Right cardiac atrium (tissue), 5 donors: ENCODE measurements at places on chromosomes 4 and X. TPM values are rescaled to one million over a fixed set of nuclear protein-coding genes. Genes with fewer than 3 reads are reported as not detected.

Gene ADH1C
- 4.3 TPM for polyA plus RNA-seq

Gene FAT4
- 2.8 TPM for polyA plus RNA-seq

Gene POF1B
- polyA plus RNA-seq, result 6.9 TPM

Gene NXF3
- polyA plus RNA-seq, result 0.50 TPM

Gene ANOS1
- polyA plus RNA-seq, result 1.8 TPM

Gene LUZP4
- polyA plus RNA-seq, result not detected

Gene MFAP3L
- 1.3 TPM for polyA plus RNA-seq

- DNase-seq, result no peak
These were observed 44.2 kb upstream of the ADAM29 start for GRCh38 chr4:174873931-174874330.

DNA sequence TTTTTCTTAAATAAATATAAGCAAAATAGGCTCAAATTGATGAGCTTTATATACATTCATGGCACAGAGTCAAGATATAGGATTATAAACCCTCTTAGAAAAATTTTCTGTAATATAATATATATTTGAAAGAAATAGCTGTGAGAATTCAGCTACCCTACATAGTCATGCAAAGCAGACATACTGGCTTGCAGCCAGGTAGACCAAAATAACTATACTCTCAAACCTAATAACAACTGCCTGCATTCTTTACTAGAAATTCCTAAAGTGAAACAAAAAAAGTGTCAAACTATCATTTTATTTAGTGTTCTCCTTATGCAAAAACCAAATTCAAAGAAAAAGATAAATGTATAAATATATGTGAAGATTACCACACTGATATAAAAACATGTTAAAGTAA lies 1390.2 kb downstream of the C4orf33 start:
- DNase-seq, result no peak

- DNase-seq, result no peak
These were observed 12.1 kb upstream of the ARSF start for GRCh38 chrX:3029129-3029528.

DNA sequence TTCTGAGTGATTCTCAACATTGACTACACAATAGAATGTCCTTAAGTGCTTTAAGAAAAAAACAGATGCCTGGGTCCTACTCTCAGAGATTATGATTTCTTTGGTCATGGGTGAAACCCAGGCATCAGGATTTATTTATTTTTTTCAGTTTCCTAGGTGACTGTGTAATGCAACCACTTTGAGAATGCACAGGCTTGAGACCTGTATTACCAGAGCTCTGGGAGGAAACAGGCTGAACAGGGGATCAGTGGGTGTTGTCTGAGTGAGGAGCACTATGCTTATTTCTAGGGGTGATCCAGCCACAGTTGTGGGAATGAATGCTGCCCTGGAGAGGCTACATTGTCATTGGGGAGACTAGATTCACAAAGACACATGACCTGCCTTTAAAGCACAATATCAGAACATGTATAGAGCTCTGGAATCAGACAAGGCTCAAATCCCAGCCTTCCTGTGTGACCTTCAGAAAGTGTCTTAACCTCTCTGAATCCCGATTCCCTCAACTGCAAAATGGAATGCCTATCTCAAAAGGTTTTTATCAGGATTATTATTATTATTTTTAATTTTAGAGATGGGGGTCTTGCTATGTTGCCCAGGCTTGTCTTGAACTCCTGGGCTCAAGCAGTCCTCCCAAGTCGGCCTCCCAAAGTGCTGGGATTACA lies 61.6 kb upstream of the PRPS1 start:
- DNase-seq, result no peak

- DNase-seq, result no peak
These were observed 1.0 kb upstream of the CLDN22 start for GRCh38 chr4:183321079-183321478.

- DNase-seq, result no peak
These were observed 181.5 kb downstream of the GC start for GRCh38 chr4:71602289-71602900.

DNA sequence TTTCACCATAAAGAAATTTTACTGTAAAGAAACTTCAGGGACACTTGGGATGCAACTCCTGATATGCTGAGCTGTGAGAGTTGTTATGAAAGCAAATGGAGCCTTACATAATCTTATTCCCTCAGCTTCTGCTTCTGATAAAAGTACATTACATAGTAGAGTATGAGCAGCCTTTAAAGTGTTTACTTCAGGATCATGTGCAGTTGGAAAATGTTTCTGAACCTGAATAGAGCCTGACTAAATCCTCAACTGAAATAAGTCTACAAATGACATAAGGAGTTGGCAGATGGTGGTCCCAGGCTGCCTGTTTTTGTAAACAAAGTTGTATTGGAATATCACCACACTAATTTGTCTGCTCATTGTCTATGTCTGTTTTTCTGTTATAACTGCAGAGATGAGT lies 19.3 kb downstream of the RASSF6 start:
- DNase-seq, result no peak

DNA sequence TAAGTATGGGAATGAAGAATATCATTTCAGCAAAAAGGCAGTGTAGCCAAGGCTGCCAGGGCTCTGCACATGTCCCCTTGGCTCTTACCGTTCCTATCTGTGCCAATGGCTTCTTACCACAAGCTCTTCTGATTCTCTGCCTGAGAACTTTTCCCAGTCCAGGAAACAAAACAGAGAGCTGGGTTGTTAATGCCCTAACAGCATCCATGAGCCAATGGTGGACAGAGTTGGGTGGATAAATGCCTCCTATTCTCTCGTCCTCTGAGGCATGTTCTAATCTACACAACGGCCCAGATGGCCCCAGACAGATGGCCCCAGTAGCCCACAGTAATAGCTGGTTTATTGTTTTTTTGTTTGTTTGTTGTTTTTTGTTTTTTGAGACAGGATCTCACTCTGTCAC lies 28.0 kb downstream of the SCD5 start:
- no peak for DNase-seq

DNA sequence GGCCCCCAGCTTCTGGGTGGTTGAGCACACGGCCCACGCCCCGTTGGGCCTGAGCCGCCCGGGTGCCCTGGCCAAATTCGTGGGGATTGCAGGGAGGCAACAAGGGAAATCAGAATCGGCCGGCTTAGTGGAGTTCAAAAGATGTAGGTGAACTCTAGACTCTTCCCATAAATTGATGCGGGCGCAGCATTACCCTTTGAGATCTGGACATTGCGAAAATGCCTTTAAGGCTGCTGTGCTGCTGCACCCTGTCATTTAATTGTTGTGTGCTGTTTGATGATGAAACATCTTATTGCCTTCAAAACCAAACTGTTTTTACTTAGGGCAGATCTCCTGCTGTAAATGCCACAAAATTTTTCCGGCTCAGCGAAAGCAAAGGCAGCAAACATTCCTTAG lies 409 bp upstream of the MPP1 start:
- no peak for DNase-seq

DNA sequence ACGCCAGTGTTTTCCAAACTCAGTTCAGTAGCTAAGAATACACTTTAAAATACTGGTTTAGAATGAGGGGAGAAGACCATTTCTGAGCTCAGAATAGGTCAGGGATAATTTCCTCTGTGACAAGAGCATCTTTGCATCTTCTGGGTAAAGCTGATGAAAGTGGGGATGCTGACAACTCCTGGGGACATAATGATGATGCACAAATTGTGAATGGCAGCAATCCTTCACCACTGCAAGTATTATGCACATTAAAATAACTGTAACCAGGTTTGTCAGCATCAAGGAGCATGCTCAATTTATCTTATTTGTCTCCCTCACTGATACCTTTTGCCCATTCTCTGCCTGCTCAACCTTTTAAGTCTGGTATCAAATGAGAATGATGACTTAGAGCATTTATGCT lies 248.2 kb downstream of the EPHA5 start:
- no peak for DNase-seq

- no peak for DNase-seq
These were observed 176.4 kb downstream of the SNCA start for GRCh38 chr4:89660444-89661172.

DNA sequence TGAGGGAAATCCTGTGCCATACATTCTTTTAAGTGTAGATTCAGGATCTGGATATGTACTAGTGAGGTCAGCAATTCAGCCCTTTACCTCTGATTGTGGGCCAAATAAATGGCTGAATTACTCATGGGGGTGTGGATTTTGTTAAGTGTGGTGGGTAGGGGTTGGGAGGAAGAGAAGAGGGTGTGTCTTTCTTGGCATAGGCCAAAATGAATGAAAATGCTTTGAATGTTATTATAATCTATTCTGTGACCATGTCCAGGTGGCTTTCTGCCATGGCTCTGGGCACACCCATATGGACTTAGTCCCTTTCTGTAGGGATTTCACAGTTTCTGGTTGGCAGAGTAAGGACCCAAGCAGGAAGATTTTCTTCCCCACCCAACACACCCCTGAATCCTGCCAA lies 244.3 kb downstream of the CBR4 start:
- peak; percentile 66 for DNase-seq

GRCh38 chr4:37463033-37463856 lies 218.7 kb downstream of the NWD2 start:
- DNase-seq, result no peak

DNA sequence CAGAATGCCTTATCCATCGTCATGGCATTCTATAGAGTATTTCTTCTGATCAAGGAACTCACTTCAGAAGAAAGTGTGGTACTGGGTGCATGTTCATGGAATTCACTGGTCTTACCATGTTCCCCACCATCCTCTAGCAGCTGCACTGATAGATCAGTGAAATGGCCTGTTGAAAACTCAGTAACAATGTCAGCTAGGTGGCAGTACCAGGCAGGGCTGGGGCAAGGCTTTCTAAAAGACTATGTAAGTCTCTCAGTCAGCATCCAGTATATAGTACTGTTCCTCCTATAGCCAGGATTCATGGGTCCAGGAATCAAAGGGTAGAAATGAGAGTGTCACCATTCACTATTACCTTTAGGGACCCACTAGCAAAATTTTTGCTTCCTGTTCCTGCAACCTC lies 15.8 kb upstream of the LDB2 start:
- DNase-seq, result no peak

DNA sequence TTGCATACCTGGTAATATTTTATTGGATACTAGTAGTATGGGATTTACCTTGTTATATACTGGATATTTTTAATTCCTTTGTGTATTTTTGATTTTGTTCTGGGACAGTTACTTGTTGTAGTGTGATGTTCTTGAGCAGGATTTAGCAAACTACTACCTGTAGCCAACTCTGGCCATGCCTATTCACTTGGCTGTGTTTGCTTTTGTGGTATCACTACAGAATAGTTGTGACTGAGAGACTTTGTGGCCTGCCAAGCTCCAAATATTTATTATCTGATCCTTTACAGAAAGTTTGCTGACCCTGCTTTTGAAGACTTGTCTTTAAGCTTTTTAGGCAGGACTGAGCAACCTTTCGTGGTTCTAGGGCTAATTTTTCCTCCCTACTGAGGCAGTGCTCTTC lies 17.8 kb downstream of the ZCCHC4 start:
- DNase-seq, result no peak

GRCh38 chr4:41363384-41363981 lies 106.8 kb downstream of the UCHL1 start:
- peak; percentile 53 for DNase-seq

DNA sequence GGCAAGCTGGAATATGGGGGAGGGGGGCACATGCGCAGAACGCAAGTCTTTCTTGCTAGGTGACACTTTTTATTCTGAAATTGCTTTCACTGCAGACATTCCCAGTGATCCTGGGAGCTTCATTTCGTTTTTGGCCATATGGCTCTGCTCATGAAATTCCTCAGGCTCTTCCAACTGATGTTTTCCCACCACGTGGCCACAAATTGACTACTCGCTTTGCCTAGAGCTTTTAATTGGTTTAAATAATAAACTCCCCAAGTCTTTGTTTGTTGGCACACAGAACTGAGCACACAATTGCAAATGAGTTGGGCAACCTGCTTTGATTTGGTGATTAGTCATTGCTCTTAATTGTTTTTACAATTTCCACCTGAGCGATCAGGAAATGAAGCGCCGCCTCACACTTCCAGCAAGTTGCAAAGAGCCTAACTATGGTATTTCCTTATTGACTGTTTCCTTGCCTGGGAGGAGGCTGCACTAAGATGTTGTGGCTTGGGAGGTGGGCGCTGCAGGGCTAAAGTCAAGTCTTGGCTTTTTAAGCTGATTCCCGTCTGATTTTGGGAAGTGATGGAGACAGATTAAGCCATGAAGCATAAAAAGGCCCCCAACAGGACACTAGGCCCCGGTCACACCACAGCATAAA lies 282.5 kb downstream of the ZIC3 start:
- no peak for DNase-seq

GRCh38 chr4:134624365-134624764 lies 422.8 kb upstream of the PABPC4L start:
- DNase-seq, result no peak

DNA sequence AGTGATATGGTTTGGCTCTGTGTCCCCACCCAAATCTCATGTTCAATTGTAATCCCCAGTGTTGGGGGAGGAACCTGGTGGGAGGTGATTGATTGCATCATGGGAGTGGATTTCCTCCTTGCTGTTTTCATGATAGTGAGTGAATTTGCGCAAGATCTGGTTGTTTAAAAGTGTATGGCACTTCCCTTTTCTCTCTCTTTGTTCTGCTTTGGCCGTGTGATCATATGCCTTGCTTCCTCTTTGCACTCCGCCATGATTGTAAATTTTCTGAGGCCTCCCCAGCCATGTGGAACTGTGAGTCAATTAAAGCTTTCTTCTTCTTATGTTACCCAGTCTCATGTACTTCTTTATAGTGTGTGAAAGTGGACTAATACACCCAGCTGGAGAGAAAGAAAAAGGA lies 113.0 kb upstream of the AADAT start:
- no peak for DNase-seq

- peak; percentile 46 for DNase-seq
These were observed 626 bp downstream of the JADE3 start for GRCh38 chrX:46912603-46913491.

GRCh38 chrX:153947009-153947769 lies 2.7 kb upstream of the RENBP start:
- DNase-seq, result peak; percentile 87

DNA sequence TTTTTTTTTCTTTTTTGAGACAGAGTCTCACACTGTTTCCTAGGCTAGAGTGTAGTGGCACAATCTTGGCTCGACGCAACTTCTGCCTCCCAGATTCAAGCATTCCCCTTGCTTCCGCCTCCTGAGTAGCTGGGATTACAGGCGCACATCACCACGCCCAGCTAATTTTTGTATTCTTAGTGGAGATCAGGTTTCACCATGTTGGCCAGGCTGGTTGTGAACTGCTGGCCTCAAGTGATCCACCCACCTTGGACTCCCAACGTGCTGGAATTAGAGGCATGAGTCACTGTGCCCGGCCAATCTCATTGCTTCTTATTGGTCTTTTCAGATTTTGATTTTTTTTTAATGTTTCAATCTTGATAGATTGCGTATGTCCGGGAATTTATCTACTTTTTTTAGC lies 124.4 kb downstream of the NBDY start:
- DNase-seq, result no peak
